ENCODE measurements at places on chromosomes 3 and 15.

DNA sequence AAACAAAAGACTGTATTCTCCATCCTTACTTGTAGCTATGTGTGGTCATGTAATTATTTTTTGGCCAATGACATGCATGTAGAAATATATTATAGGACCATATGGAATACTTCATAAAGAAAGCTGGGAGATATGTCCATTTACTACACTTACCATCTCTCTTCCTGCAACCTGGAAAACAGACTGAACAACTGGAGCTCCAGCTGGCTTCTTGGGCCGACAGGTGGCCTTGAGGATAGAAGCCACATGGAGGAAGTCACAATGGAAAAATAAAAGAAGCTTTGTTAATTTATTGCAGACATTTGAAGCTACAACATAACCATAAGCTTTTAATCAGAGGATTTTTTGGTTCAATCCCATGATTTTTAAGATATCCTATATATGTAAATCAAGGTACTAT lies 167.9 kb upstream of the CBLB start:
- no peak for DNase-seq

- no peak for DNase-seq
These were observed 32.0 kb downstream of the TNFAIP8L3 start for GRCh38 chr15:51062736-51063135.

DNA sequence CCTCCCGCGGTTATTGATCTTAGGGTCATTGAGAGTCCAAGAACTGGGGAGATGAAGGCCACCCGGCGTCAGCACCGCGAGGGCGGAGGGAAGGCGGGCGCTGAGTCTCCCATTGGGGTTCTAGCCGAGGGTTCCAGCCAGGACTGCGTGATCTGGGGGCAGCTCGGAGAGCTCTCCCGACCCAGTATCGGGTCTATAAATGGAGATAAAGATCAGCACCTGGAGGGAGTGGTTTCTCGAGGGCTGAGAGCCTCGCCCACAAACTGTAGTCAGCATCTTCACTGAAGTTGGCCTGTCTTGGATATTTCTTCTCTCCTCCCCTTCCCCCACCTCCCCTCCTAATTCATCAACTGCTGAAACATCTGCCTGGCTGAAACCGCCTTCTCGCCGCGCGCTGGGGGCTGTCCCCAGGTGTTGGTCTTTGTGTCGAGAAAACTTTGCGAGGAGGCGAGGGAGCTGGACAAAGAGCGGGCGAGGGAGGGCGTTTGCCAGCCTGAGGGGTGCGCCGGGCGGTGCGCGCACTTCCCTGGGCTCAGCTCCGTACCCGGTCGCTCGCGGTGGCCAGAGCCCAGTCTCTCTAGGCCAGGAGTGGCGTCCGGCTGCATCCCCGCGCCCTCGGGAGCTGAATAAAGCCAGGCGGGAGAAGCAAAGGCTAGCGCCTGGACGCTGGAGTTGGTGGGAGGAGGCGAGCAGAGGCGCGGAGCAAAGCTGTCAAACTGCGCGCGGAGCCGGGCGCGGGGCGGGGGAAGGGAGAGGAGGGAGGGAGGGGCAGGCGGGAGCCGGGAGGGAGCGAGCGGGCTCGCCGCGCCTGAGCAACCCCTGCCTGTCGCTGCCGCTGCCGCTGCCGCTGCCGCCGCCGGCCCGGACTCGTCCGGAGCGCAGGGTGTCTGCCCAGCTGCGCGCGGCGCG lies at the start of gene ST8SIA2:
Gene ST8SIA2, plus strand, starts transcription at position 811 of the 909 bp plus-strand sequence. CDS start 184 bp downstream, outside the sequence.
- no peak for DNase-seq

GRCh38 chr3:22659651-22660475 lies 543.3 kb upstream of the UBE2E2 start:
- no peak for DNase-seq

DNA sequence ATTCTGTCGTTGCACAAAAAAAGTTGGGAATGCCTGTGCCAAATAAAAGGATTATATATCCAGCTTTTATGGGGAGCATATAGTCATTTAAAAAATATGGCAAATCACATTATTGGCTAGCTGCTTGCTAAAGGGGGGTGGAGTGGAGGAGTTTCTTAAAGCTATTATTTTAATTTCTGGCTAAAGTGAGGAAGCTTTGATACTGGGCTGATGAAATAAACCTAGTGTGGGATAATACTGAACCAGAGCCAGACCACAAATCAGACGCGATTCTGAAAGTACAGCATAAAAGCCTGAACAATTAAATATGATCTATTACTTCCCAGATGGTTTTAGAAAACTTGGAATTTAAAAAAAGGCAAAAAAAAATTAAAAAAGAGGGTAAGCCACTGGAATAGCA lies 14.4 kb downstream of the POLR2M start:
- no peak for DNase-seq

GRCh38 chr3:176919836-176920765 lies 277.2 kb downstream of the TBL1XR1 start:
- DNase-seq, result peak; percentile 47

Data from left renal cortex interstitium (tissue), 4 donors.